SHP77 treated with DMSO at 0.1 percent for 48 hours (cell line): ENCODE measurements at places on chromosomes 2 and 18.
A peak's percentile ranks its signal among the peaks of the same experiment; 100 is the strongest.

- DNase-seq, result no peak
Measured at GRCh38 chr2:173239644-173240043, 115.0 kb upstream of the CDCA7 start.

- DNase-seq, result no peak
Measured at GRCh38 chr2:17104454-17104853, 413.8 kb downstream of the RAD51AP2 start.

DNA sequence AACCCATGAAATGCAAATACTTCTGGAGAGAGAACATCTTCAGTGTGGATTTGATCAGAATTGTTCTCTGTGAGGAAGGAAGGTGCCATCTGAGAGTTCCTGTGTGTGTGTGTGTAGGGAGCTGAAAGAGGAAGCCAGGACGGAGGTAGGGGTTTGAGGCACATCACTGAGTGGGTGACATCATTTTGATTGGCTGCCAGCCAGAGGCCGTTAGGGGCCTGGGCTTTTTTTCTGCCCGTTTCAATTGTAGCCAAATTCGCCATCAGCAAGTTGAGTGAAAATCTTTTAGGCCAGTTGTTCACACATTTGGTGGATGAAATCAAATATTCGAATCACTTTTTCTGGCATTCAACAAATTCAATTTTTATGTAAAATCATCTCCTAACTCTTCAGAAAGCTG, 48.9 kb downstream of the TSN start:
- DNase-seq, result peak; percentile 83

- DNase-seq, result no peak
Measured at GRCh38 chr2:133766164-133766832, 198.0 kb upstream of the NCKAP5 start.

GRCh38 chr2:239640210-239640609, 239.4 kb upstream of the HDAC4 start:
- DNase-seq, result no peak

- DNase-seq, result no peak
Measured at GRCh38 chr2:219251656-219252055, 1.4 kb upstream of the TUBA4B start.

DNA sequence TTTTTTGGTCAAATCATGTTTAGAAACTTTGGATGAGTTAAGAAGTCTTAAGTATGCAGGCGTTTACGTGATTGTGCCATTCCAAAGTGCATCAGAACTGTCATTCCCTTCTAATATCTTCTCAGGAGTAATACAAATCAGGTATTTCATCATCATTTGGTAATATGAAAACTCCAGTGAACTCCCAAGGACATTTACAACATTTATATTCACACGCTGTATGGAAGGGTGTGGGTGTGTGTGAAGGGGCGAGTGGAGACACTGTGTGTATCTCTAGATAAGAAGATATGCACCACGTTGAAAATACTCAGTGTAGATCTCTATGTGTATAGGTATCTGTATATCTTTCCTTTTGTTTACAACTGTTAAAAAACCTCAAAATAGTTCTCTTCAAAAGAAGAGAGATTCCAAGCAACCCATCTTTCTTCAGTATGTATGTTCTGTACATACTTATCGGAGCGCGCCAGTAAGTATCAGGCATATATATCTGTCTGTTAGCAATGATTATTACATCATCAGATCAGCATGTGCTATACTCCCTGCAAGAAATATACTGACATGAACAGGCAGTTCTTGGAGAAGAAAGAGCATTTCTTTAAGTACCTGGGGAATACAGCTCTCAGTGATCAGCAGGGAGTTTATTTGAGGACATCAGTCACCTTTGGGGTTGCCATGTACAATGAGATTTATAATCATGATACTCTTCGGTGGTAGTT, 29.3 kb downstream of the COX7A2L start:
- no peak for DNase-seq

- DNase-seq, result no peak
Measured at GRCh38 chr2:217150236-217150635, 290.4 kb upstream of the TNP1 start.

DNA sequence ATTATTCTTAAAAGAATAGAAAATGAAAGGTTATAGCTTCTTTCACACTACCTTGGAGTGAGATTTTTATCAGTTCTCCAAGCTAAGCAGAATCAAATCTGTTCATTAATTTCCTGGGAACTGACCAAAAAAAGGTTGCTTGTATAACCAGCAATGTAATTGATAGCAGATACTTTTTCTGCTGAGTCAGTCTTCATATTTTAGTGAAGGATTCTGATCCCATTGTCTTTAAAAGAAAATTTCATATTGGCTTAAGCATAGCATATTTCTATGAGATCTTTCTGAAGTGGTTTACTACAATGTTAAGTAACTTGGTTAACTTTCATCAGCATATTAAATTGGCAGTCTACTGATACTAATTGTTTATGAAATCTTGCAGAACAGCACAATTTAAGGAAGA, 338.0 kb downstream of the TMX3 start:
- no peak for DNase-seq

DNA sequence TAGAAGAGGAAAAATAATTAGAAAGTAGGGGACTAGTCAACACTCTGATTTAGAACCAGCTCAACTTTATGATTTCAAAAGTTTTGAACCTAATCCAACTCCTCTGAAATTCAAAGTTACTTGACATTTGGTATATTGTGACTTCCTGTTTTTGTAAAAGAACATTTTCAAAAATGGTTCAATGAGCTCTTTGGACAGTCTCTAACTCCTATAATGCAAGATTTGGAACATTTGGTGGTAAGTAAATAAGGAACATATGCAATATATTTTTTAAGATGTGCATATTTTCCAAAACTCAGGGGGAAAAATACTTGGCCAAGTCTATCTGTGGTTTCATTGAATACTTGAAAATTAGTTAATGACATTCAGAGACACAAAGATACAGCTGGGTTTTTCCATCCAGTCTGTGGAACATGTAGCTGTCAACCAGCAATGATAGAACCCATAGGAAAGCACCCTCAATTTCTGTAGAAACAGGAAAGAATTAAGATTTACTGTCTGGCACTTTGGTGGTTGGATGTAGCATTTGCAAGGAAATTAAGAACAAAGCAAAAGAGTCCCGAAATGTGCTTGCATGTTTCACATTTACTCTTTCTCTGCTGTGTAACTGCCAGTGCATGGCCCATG, 17.0 kb upstream of the ANKRD44 start:
- no peak for DNase-seq

DNA sequence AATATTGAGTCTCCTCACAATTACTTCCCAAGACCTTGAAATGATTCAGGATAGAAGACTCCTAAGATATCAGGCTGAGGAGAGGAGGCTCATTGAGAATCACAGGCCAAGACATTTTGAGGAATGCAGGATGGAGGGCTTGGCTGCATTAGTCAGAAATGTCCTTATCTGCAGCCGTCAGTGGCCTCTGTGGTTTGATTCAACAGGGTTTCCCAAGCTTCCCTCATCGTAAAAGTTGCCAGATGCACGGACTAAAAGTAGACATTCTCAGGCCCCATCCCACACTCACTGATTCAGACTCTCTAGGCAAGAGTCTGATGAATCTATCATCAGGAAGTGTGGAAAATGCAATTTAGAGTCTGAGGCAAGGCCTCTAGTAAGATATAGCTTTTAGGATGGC, 34.0 kb upstream of the TMEM178A start:
- DNase-seq, result no peak

DNA sequence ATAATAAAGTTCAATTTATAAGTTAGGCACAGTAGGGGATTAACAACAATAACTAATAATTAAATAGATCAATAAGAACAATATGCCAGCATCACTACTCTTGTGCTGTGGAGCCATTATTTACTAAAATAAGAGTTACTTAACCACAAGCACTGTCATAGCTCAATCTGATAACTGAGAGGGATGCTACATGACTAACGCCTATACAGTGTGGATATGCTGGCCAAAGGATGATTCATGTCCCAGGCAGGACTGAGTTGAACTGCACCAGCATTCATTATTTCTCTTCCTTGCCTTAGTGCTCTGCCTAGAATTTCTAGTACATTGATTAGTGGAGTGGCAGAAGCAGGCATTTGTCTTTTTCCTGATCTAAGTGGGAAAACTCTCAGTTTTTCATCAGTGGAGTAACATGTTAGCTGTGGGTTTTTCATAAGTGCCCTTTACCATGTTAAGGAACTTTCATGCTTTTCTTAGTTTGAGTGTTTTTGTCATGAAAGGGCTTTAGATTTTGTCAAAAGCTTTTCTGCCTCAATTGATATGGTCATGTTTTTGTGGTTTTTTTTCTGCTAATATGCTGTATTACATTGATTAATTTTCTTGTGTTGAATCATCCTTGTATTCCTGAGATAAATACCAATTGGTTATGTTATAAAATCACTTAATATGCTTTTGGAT, 21.7 kb downstream of the KIAA1328 start:
- no peak for DNase-seq

DNA sequence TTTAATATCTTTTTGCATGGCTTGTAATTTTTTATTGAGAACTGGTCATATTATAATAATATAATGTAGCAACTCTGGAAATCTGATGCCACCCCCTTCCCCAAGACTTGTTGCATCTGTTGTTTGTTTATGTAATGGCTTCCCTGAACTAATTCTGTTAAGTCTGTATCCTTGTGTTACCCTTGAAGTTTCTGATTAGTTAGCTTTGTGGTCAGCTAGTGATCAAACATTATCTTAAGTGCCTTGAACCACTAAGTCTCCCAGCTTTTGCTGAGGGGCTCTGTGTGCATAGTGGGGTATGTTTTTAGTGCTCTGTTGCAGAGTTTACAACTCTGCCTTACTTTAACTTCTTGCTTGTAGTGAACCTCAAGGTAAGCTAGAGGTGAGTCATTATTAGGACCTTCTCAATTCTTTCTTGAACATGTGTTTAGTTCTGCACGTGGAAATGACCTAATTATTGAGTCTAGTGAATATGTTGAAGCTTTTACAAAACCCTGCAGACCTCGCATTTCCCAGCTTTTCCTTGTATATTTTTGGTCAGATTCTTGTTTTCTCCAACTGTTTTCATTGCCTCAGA, 24.8 kb downstream of the SMCHD1 start:
- DNase-seq, result no peak
